T-helper 1 cell treated with Interleukin-12 subunit alpha and Interleukin-12 subunit beta and Interleukin-4 antibody, amounts not matched to agents 30 ng/mL and 1 ng/mL, for 36 hours (primary cell): ENCODE measurements at places on chromosomes 12 and 14. TPM values are rescaled to one million over a fixed set of nuclear protein-coding genes. Genes with fewer than 3 reads are reported as not detected.

The KIF5A gene
- total RNA-seq = 1.5 and 2.2 TPM in 2 replicates

The FAM222A gene
- total RNA-seq = 0.51 and 0.80 TPM in 2 replicates

The CLEC2B gene
- 46.4 and 48.9 TPM in 2 replicates for total RNA-seq

The CATSPERB gene
- 13.3 and 14.9 TPM in 2 replicates for total RNA-seq

The ADCY4 gene
- total RNA-seq = 4.3 and 5.3 TPM in 2 replicates

The C14orf39 gene
- not detected in 2 replicates for total RNA-seq

The PLCZ1 gene
- total RNA-seq = not detected in 2 replicates

The SLC25A21 gene
- not detected in 2 replicates for total RNA-seq

The CLECL1 gene
- total RNA-seq = 5.0 and 7.9 TPM in 2 replicates

The GPR137C gene
- total RNA-seq = 0.32 and 0.47 TPM in 2 replicates

The POTEM gene
- total RNA-seq = not detected in 2 replicates
